ENCODE measurements at places on chromosomes 3 and 15. TPM values are rescaled to one million over a fixed set of nuclear protein-coding genes. Genes with fewer than 3 reads are reported as not detected.

DNA sequence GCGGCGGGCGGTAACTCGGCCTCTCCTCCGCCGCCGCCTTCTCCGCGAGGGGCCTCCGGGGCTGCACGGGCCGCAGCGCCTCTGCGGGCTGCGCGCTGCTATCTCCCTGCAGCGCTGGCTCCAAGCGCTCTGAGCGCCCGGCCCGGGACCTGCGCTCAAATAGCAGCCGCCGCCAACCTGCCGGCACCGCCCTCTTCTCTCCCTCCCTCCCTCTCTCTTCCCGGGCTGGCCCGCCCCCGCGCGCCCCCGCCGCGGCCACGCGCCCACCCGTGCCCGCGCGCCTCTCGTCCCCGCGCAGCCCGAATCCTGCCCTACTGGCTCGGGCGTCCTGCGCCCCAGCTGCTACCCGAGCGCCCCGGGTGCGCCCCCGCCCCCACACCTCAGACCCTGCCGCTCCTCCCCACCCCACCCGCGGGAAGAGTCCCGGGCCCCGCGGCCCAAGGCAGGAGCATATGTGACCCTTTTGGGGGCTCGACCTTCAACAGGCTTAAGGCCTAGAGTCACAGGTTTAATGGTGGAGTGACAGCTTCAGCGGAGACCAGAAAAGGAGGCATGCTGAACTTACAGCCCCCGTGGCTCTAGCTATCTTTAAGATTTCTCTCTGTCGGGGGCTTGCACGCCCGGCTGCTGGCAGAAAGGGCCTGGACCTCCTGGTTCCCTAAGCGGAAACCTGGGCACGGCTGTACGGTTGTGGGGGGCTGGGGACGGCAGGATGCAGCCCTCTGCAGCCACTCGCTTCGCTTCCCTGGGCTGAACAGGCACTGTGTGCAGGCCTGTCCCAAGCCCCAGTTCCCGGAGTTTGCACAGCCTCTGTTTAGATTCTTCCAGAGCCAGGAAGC lies at the start of gene CACNA2D2:
TSS of gene CACNA2D2 (minus strand) at position 131 of the 839 bp plus-strand sequence. CDS start 211 bp downstream, outside the sequence.
- no peak for DNase-seq

- DNase-seq: no peak
Measured at GRCh38 chr3:122562923-122563716, 980 bp downstream of the PARP9 start.

The SLC22A13 gene
- total RNA-seq: 1.9 TPM

- no peak for DNase-seq
Measured at GRCh38 chr3:42800251-42800650, 4.0 kb downstream of the HIGD1A start.

GRCh38 chr3:133673746-133674145 lies 12.0 kb upstream of the TOPBP1 start:
- DNase-seq: no peak

Measured in MCF 10A (cell line).